SK-N-SH treated with all-trans-retinoic acid at 6 μM for 48 hours (cell line): ENCODE measurements at places on chromosomes 16 and 17.
A peak's percentile ranks its signal among the peaks of the same experiment; 100 is the strongest.

GRCh38 chr17:56478836-56479447 lies 114.6 kb upstream of the NOG start:
- ATAC-seq = peak; percentile 86

- no peak for ATAC-seq
Observed at GRCh38 chr16:23802776-23803175, 33.0 kb upstream of the PRKCB start.

DNA sequence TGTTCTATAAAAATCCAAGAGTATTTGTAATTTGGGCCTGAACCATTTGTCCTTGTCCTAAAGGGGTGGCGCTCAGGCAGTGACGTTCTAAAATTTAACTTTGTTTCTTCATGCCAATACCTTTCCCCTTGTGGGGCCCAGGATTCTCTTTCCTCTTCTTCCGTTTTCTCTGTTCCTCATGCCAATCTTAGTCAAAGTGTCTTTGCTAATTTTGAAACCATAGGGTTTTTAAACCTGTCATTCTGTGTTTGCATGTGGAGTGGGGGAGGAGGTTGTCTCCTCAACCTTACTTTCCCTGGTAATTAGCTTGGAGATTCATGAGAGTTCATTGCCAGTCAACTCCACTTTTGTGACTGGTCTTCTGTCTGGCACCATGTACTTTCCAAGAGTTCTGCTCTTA lies 337.1 kb downstream of the MAF start:
- no peak for ATAC-seq

DNA sequence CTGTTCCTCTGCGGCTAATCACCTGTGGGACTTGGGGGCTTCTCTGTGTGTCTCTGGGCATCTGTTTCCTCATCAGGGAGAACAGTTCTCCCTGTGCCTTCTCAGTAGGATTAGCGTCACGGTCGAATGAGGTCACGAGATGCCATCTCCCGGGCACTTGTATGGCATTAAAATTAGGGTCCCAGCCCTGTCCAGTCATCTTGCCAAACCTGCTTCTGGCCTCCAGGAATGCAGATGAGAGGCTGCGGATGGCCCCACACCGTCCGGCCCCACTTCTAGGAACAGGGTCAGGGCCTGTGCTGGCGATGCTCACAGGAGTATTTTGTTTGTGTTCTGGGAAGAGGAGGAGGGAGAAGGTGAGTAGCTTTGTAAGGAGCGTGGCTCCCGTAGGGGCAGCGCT lies 58.5 kb downstream of the OR1D5 start:
- ATAC-seq = no peak

DNA sequence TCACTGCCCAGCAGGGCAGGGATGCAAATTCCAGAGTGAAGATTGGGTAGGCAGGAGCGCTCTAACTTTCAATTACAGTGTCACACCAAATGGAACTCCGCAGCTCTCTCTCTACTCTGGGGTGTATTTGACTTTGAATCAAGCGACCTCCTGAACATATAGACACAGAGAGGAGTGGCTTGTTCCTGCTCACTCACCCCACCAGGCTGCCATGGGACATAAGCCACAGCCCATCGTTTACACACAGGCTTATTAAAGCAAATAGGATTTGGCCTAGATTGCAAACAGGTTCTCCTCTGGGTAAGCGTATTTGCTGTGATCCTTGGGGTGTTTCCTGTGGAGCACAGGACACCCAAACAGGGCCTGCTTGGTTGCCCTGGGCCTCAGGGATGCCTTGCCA lies 281.6 kb upstream of the CCL2 start:
- ATAC-seq = no peak

DNA sequence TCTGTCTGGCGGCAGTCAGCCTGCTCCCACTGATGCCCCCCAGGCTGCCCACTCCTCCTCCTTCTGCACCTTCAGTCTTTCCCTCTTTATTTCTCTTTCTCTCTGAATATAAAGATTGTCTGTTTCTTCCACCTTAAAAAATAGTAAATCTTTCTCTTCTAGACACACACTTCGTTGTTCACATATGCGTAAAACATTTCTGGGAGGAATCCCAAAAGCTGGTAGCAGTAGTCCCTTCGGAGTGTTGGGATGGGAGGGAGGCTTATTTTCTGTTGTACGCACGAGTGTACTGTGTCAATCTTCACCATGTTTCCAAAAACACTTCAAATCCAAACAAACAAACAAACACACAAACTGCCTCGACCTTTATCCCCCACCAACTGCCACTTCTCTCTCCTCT lies 9.9 kb downstream of the OSBPL7 start:
- no peak for ATAC-seq

DNA sequence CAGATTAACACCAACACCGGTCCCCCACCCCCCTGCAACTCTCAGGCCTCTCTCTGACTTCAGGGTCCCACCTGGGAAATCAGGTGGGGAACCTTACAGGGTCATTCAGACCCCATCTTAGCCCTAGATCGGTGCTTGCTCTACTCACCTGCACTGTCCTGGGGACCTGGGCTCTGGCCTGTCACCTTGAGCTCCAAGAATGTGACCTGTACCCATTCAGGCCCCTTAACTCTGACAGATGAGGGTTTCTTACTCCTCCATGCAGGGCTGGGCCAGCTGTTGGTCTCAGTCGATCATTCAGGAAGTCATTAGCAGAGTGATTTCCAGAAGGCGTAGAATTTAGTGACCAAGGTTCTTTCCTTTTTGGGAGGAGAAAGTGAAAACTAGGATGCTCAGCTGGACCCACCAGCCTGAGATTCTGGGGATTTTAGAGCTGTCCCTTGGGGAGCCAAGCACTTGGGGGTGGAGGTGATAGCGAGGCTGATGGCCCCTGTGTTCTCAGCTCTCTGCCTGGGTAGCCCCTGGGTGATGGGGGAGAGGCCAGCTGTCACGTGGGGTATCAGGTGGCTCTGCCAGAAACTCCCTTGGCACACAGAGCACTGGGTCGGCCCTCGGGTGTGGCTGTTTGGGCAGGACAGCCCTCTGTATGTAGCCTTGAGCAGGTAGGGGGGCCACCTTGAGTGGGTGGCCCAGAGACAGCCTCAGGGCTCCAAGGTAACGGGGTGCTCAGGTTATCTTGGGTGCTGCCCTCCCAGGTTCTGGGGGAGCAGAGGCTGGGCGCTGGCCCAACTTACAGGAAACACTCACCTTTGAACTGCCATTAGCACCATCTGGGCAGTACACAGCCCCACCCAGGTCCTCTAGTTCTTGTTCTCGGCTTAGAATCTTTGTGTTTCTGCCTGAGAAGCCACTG lies 724 bp downstream of the MVP start:
- ATAC-seq = no peak

DNA sequence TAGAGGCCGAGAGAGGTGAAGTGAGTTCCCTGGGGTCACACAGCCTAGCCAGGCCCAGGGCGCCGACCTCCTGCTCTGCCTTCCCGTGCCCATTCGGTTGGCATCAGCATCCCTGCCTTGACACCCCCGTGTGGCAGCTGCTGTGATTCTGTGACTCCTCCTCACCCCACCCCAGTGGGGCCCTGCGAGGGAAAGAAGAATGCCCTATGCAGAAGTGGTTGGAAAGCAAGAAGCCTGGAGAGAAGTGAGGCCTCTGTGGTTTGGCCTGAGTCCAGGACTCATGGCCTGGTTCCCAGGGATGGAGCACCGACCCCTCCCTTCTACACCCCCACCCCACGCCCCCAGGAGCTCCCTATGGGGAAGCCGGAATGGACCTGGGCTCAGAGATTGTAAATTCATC lies 296.2 kb downstream of the SEC14L1 start:
- ATAC-seq = peak; percentile 14

- ATAC-seq = no peak
Observed at GRCh38 chr17:34673516-34673915, 94.1 kb downstream of the TMEM132E start.

GRCh38 chr17:4858882-4859260 lies 25.7 kb downstream of the MINK1 start:
- ATAC-seq = peak; percentile 88

- no peak for ATAC-seq
Observed at GRCh38 chr16:75309899-75310430, 58.5 kb upstream of the BCAR1 start.

- ATAC-seq = no peak
Observed at GRCh38 chr16:11030990-11031510, 86.7 kb downstream of the CLEC16A start.

- ATAC-seq = no peak
Observed at GRCh38 chr17:59456428-59456827, 109.0 kb upstream of the DHX40 start.
